ENCODE measurements at places on chromosomes 3 and 15.

- no peak overlapping the region for H3K4me3 ChIP-seq
- H3K27ac ChIP-seq = no peak overlapping the region
Observed at GRCh38 chr3:481680-482079, 285.1 kb downstream of the CHL1 start.

DNA sequence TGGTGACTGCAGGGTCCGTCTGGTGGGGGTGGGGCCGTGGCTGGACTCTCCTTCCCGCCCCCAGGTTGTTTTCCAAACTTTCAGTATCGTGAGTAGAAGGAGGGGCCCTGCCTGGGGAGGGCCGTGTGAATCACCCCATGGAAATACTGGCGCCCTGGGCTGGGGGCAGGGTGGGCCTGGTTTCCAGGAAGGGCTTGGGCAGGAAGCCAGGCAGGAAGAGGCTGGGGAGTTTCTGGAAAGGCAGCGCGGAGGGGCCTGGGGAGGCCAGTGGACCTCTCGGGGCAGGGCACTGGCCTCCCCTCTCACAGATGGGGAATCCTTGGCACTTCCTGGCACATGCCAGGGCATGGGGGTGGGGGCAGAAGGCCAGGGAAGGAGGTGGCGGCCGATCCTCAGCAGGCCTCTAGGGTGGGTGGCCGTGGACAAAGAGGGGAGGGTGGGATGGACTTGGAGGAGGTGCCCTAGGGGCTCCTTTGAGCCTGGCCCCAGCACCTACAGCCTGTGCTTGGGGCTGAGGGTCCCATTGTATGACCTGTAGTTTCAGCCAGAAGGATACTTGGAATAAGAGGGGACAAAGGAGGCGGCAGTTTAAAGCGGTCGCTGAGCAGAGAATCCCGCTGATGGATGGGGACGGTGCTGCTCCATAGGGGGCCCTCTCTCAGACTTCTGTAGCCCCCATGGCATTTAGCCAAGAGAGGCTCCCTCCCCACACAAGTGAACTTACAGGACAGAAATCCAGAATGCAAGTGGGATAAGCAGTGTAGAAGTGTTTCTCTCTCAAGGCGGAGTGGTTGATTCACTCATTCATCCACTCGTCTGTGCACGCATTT is 56.5 kb upstream of the GATA2 start:
- no peaks in the 10 kb centered on the region for H3K36me3 ChIP-seq
- no peak for DNase-seq
- H3K27ac ChIP-seq = peak overlapping the region; percentile 93

GRCh38 chr15:78438619-78439285 is 736 bp downstream of the IREB2 start:
- peaks cover 6% of the 10 kb centered on the region for H3K36me3 ChIP-seq
- no peak for DNase-seq
- H3K4me3 ChIP-seq = peak overlapping the region; percentile 84
- H3K27me3 ChIP-seq = no peaks in the 10 kb centered on the region

GRCh38 chr15:70587896-70588567 is 175.3 kb downstream of the UACA start:
- no peak for DNase-seq
- no peak overlapping the region for H3K4me3 ChIP-seq
- H3K4me1 ChIP-seq = peaks cover 17% of the 10 kb centered on the region
- H3K27ac ChIP-seq = no peak overlapping the region
- H3K27me3 ChIP-seq = peaks cover 10% of the 10 kb centered on the region
- H3K36me3 ChIP-seq = peaks cover 7% of the 10 kb centered on the region

- H3K27ac ChIP-seq = no peak overlapping the region
- no peaks in the 10 kb centered on the region for H3K4me1 ChIP-seq
- H3K27me3 ChIP-seq = peaks cover 27% of the 10 kb centered on the region
- no peak for DNase-seq
- H3K36me3 ChIP-seq = peaks cover 5% of the 10 kb centered on the region
Observed at GRCh38 chr15:50098545-50098944, 20.5 kb downstream of the ATP8B4 start.

GRCh38 chr3:162302983-162303624 is 806.5 kb downstream of the OTOL1 start:
- no peak overlapping the region for H3K4me3 ChIP-seq
- no peaks in the 10 kb centered on the region for H3K27me3 ChIP-seq
- H3K4me1 ChIP-seq = peaks cover 2% of the 10 kb centered on the region
- no peak for DNase-seq

- DNase-seq = peak; percentile 87
- peak within 1 kb of the TSS; percentile 74 for H3K4me3 ChIP-seq
- H3K4me1 ChIP-seq = peaks cover 46% of the 10 kb centered on the region
Observed at GRCh38 chr15:68578980-68579935, at the start of gene CORO2B. Gene CORO2B (plus strand): TSS chr15:68578993. CDS start chr15:68579263, 270 bp downstream.

DNA sequence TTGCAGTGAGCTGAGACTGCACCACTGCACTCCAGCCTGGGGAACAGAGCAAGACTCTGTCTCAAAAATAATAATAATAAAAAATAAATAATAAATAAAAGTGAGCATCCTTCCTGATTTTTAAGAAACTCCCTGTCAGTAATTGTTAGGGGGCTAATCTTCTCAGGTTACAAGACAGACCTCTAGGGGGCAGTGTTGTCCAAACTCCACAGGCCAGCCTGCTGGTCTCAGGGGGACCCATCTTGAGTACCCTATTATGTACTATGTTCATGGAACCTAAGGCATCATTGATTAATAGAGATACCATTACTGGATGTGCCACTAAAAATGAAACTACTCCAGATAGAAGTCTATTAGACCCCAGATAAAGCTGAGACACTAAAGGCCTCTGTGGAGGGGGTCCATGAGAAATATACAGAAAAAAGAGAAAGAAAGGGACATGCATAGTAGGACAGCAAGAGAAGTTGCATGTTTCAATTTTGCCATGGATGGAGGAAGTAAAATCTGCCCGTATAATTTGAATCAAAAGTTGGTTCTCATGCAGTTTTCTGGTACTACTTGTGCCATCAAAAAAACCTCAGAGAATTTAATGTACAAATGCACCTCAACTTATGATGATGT is 85.5 kb upstream of the CDV3 start:
- no peak overlapping the region for H3K4me3 ChIP-seq
- H3K4me1 ChIP-seq = peaks cover 5% of the 10 kb centered on the region
- no peaks in the 10 kb centered on the region for H3K27me3 ChIP-seq
- peaks cover 1% of the 10 kb centered on the region for H3K36me3 ChIP-seq
- no peak overlapping the region for H3K27ac ChIP-seq

- peaks cover 59% of the 10 kb centered on the region for H3K4me1 ChIP-seq
- peak overlapping the region; percentile 60 for H3K4me3 ChIP-seq
- no peaks in the 10 kb centered on the region for H3K27me3 ChIP-seq
- H3K27ac ChIP-seq = peak overlapping the region; percentile 93
Observed at GRCh38 chr15:45637552-45638033, 2.8 kb downstream of the SQOR start.

- no peak overlapping the region for H3K27ac ChIP-seq
- H3K4me3 ChIP-seq = no peak overlapping the region
Observed at GRCh38 chr15:65824941-65825544, 33.0 kb upstream of the DENND4A start.

DNA sequence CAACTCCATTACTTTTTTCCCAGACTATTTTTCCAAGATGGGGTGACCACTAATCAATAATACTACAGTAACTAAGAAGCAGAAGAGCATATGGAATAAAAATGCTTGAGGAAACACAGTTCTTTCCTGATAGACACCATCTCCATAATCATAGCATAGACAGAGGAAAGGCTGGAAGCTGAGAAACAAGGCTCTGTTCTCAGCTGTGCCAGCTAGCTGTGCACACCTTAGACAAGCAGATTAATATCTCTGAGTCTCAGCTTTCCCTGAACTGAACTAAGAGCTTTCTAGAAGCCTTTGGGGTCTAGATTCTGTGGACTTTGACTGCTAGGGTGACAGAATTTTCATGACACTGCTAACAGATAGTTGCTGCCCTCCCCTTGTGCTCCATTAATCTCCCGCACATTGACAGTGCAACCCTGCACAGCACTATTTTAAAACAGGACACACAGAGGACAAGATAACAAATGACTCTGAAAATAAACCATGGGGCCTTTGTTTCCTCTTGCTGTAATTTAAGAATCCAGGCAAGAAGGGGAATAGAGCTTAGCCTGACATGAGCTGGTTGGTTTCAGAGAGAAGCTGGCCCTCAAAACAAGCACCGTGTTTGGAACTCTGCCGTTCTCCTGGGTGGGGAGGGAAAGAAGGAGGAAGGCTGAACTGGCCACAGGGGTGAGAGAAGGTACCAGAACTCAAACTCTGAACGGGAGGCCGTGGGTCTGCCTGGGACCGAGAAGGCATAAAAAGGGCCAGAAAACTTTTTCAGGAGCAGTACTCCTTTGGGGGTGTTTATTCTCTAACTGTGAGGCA is 67.4 kb downstream of the ATP13A5 start:
- H3K36me3 ChIP-seq = no peaks in the 10 kb centered on the region
- H3K27ac ChIP-seq = no peak overlapping the region
- no peak for DNase-seq
- H3K4me3 ChIP-seq = no peak overlapping the region
- no peaks in the 10 kb centered on the region for H3K4me1 ChIP-seq
- H3K27me3 ChIP-seq = peaks cover 20% of the 10 kb centered on the region

DNA sequence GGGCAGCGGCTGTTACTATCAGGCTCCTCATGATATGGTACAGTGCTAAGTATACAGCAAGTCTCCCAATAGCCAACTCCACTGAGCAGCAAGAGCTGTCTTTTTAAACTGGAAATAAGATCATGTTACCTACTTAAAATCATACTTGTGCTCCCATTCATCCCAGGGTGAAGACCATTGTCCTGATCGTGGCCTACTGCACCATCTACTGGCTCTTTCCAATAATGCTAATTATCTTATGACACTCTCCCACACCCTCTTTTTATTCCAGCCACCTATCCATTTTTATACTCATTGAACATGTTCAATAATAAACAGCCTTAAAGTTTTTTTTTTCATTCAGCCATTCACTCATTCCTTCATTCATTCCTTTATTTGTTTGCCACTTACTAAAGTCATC is 117.7 kb downstream of the GBE1 start:
- no peak overlapping the region for H3K4me3 ChIP-seq
- H3K36me3 ChIP-seq = no peaks in the 10 kb centered on the region
- DNase-seq = no peak
- H3K4me1 ChIP-seq = no peaks in the 10 kb centered on the region
- H3K27me3 ChIP-seq = no peaks in the 10 kb centered on the region

GRCh38 chr3:56753206-56753820 is 48.4 kb downstream of the ARHGEF3 start:
- H3K4me3 ChIP-seq = no peak overlapping the region
- DNase-seq = no peak

Measured in chondrocyte (in vitro differentiated cells).